Pancreas (tissue), 10 donors: ENCODE measurements at places on chromosomes 3 and 15. TPM values are rescaled to one million over a fixed set of nuclear protein-coding genes. Genes with fewer than 3 reads are reported as not detected.

TMEM212 gene
- polyA plus RNA-seq: not detected

BFSP2 gene
- not detected for polyA plus RNA-seq

IL17RE gene
- polyA plus RNA-seq: 15.6 TPM

DUOXA2 gene
- 0.16 TPM for polyA plus RNA-seq

ARL6 gene
- 2.2 TPM for polyA plus RNA-seq

CCR2 gene
- polyA plus RNA-seq: 0.23 TPM

TRAK1 gene
- 19.7 TPM for polyA plus RNA-seq

RPL15 gene
- polyA plus RNA-seq: 1,720 TPM

LRTM1 gene
- not detected for polyA plus RNA-seq

CHRNA7 gene
- 1.1 TPM for polyA plus RNA-seq

BAHD1 gene
- 13.1 TPM for polyA plus RNA-seq

TOMM70 gene
- polyA plus RNA-seq: 8.4 TPM
